EH (cell line): ENCODE measurements at places on chromosomes 5 and 9.

- no peak for DNase-seq
Observed at GRCh38 chr9:114412048-114412683, 24.4 kb upstream of the AKNA start.

GRCh38 chr5:6827526-6828219 is 114.4 kb downstream of the TENT4A start:
- DNase-seq, result no peak

DNA sequence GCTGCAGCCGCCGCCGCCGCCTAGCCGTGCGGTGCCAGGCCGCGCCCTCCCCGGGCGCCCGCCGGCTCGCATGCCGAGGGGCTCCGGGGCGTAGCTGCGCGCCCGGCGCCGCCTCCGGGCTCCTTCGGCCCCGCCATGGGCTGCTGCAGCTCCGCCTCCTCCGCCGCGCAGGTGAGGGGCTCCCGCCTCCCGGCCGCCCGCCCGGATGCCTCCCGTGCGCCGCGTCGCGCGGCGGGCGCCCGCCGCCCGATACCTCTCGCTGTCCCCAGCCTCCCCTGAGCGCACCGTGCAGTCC is 230 bp downstream of the SLC44A1 start:
- no peak for DNase-seq

- DNase-seq, result peak; percentile 35
Observed at GRCh38 chr5:131810510-131811249, 13.9 kb upstream of the FNIP1 start.
